ENCODE measurements at places on chromosomes 2 and 18.

DNA sequence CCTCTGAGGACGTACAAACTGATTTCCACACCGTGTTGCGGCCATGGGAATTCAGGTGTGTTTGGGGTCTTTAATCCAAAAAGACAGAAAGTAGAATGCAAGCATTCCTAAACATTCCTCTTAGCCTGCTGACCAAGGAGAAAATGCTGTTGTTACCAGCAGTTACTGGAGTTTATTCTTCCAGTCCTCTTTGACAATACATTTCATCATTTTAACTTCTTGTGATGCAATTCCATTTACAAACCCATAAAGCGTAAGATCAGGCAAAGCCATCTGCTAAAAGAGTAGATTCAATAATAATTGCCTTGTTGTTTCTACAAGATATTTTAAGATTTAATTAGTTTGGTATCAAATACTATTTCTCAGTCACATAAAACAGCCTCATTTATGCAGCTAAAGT lies 32.7 kb downstream of the SPIRE1 start:
- no peak for DNase-seq

- no peak for DNase-seq
Measured at GRCh38 chr2:227154986-227155774, 8.8 kb downstream of the COL4A4 start.

- DNase-seq: no peak
Measured at GRCh38 chr18:28522236-28522635, 345.3 kb upstream of the CDH2 start.

DNA sequence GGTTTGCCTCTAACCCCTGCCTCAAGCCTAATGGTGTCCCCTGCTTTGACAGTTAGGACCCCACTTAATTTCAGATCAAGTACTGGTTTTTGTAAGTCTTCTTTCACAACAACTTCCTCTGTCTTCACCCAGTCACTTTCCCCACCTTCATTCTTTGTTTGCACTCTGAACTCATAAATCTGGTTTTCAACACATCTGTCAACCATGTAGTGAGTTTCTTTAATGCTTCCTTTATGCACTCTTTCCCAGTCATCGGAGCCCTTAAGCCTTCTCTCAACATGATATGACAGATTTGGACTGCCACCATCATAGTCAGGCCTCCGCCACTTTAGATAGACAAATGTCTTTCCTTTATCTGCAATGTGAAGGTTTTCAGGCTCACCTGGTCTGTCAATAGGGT lies 109.1 kb downstream of the PLEKHA3 start:
- DNase-seq: no peak

DNA sequence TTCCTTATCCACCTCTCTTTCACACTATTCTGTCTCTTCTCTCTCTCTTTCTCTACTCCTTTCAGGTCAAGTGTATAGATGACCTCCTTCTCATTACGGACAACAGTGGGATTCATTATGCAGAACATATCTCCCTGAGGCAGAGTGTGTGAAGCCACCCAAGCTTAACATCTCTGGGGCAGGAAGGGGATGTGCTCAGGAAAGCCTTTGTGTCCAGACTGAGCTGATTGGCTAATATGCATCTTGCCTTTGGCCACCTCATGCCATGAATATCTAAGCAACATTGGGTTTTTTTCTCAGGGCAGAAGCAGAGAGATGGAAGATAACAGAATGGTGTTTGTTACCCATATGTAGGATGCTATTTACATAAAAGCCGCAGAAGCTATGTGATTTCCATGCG lies 211.4 kb upstream of the LRRTM1 start:
- DNase-seq: no peak

DNA sequence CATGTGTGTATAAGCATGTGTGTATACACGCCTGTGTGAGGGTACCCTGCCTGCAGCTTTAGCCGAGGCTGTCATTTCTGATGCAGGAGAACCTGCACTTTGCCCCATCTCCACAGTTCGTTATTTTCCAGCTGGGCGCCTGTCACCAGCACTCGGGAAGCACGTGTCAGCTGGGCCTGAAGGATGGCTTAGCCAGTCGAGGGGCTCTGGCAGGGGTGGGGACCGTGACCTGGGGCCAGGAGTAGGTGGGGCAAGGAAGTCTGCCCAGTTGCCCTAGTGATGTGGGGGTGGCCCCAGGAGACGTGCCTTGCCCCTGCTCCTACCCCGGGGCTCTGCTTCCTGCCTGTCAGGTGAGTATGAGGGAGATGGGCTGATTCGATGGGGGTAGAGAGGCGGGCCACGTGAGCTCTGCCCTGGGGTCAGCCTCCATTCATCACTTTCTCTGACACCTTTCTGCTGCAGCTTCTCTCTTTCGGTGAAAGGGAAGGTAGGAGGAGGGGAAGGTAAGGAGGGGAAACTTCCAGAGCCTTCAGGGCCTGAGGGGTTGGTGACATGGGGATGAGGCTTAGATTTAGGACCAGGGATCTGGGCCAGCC lies 130.6 kb upstream of the SKOR2 start:
- DNase-seq: no peak
